ENCODE measurements at places on chromosomes 13 and 19. TPM values are rescaled to one million over a fixed set of nuclear protein-coding genes. Genes with fewer than 3 reads are reported as not detected.

PSG7 gene
- not detected for total RNA-seq

AP1M2 gene
- not detected for total RNA-seq

CELF5 gene
- total RNA-seq, result not detected

CERS4 gene
- total RNA-seq, result 2.0 TPM

UPK1A gene
- not detected for total RNA-seq

Measured in thoracic aorta endothelial cell (primary cell).